ENCODE measurements at places on chromosomes 7 and 10.

- DNase-seq, result no peak
Measured at GRCh38 chr10:86200269-86200668, 166.3 kb downstream of the GRID1 start.

DNA sequence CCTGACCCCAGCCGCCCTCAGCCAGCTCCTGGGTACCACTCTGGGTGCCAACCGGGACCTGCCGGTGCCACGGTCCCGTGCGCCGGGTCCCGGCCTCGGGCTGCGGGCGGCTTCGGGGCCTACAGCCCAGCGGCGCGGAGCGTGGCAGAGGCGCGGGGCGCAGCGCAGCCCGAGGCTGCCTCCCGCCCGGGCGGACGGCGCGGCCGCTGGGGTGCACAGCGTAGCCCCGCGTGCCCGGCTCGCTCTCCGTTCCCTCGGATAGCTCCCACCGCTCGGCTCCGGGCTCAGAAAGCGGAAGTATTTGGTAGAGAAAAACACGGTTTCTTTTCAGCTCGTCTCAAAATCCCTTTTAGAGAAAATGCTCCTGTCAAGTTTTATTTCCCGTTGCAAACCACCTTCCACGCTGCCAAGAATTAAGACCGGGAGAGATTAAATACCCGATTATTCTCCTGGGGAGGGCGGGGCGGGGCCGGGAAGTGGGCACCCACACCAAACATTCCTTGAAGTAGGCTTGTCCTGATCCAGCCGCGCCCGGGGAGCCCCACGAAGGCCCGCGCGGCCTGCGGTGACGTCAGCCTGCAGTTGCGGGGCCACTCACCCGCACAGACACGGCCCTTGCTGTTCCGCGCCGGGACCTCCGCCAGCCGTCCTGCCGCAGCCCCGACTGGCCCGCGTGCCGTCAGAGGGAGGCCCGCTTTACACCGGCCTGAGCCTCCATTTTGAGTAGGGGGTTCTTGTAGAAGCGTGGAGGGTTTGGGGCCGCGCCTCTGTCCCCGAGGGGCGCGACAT lies 7.2 kb downstream of the HOXA13 start:
- no peak for DNase-seq

DNA sequence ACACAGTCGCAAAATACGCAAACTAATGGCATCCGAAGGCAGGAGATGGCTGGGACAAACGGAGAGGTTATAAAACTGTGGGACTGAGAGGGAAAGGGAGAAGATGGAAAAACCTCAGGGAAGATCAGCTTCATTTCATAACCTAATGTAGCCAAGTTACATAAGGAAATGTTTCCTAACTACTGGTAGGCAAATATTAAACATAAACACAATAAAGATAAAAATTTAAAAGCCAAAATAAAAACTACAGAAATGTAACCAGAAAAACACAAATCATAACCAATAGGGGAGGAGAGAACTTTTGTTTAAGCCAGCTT lies 13.1 kb upstream of the MNX1 start:
- no peak for DNase-seq

GRCh38 chr7:21923658-21924057 lies 22.0 kb downstream of the CDCA7L start:
- no peak for DNase-seq

DNA sequence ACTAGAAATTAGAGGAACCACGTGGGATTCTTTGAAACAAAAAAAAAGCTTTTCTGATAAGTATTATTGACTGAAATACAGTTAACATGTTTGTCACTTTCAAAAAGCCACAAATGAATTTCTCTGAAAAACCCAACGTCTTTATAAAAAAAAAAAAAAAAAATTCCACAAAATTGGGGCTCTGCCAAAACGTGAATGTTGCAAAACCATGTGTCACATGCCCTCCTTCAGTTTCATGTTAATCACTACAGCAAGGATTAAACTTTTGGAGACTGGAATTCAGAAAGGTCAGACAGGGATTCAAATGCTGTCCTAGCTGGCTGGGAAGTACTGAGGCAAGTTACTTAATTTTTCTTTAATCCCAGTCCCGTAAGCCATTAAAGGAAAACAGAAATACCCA lies 278.0 kb upstream of the KLF14 start:
- DNase-seq, result no peak

DNA sequence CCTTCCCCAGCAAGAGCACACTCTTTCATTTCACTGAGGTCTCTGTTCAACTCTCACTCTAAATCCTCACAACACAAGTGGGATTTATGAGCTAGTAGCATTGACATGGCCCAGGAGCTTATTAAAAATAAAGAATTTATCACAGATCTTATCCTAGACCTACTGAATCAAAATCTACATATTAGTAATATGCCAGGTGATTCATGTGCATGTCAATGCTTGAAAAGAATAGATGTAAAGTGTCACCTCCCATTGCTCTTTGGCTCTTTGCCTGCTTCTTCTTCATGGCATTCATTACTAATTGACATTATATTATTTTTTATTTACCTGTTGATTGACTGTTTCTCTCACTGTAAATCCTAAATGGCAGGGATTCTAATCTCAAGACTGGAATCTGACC lies 459.2 kb upstream of the LRRTM3 start:
- no peak for DNase-seq

- DNase-seq, result no peak
Measured at GRCh38 chr10:52300599-52301277, 13.3 kb upstream of the DKK1 start.

- DNase-seq, result peak; percentile 54
Measured at GRCh38 chr10:109956454-109957091, 33.3 kb upstream of the XPNPEP1 start.

DNA sequence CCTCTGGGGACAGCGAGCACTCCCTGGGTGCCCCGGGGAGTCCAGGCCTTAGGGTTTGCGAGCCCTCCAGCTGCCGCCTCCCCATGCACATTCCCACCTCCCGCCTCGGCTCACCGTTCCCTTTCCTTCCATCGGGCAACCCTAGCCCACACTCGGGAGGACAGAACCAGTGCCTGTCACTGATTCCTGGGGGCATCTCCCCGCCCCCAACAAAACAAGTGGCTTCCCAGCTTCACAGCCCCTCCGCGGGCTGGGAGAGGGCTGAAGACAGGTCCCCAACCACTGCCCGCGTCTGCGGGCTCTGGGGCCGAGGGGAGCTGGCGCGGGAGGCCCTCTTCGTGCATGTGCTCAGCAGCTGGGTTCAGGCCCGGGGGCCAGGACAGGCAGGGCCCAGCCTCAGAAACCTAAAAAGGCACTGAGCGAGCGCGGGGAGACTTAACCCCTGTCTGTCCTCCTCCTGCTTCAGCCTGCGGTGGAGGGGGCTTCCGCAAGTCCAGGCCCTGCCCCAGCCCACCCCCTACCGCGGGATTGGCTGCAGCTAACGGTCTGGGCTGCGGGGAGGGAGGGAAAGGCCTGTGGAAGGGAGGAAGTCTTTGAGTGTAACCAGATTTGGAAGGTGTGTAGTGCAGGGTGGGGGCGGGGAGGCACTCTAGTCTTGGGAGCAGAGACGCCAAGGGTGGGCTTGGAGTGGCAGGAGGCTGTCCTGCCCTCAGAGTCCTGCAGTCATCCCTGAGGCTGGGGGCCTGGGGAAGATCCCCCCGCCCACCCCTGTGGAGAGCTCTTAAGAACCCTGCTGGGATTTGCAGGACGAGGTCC lies 1.2 kb downstream of the FLNC start:
- peak; percentile 22 for DNase-seq

DNA sequence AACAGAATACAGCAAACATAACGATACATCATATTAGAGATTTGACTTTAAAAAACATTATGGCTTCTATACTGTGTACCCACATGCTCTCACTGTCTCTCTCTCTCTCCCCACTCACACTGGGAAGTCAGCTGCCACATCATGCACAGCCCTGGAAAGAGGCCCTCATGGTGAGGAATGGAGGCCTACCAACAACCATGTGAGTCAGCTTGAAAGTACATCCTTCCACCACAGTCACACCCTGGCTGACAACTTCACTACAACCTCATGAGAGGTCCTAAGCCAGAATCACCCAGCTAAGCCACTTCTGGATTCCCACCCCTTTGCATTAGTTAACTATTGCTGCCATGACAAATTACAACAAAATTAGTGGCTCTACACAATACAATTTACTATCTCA lies 23.3 kb upstream of the GPR22 start:
- peak; percentile 52 for DNase-seq

DNA sequence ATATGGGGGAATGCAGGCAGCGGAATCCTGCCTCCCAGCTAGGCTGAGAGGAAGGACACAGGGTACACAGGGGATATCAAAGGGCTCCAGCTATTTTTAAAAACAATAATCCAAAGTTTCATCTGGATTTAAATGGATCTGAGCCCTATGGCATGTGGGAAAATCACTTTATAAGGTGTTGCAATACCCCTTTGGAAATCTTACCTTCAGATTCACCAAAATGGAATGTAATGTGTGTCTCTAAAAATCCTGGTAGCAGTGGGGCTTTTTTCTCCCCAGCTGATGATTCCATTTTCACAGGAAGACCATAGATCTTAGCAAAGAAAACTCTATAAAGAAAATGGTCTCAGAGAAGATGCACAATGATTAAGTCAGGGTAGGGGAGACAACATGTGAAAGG lies 722.2 kb downstream of the PARD3 start:
- no peak for DNase-seq

GRCh38 chr10:124745673-124746072 lies 1.5 kb upstream of the FAM53B start:
- no peak for DNase-seq

DNA sequence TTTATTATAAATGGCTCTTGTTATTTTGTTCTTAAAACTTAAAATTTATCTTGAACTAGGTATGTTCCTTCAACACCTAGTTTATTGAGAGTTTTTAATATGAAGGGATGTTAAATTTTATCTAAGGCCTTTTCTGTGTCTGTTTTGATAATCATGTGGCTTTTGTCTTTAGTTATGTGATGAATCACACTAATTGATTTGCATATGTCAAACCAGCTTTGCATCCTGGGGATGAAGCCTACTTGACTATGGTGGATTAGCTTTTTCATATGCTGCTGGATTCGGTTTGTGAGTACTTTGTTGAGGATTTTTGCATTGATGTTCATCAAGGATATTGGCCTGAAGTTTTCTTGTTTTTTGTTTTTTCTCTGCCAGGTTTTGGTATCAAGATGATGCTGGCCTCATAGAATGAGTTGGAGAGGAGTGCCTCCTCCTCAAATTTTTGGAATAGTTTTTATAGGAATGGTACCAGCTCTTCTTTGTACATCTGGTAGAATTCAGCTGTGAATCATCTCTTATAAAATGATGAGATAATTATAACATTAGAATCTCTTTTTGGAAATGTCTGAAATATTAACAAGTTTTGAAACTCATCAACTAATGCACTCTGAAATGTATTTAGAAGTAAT lies 78.7 kb upstream of the AGR3 start:
- DNase-seq, result no peak

DNA sequence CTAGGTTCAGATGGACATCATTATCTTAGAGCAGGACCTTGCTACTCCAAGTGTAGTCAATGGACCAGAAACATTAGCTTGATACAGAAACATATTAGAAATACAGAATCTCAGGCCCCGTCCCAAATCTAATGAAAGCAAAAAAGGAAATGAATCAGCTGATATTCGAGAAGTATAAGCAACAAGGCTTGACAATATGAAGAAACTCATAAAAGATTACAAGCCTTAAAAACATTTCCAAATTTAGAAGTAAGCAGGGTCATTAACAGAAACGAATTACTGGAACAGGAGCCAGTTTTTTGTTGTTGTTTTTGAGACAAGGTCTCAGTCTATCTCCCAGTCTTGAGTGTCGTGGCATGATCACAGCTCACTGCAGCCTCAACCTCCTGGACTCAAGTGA lies 40.5 kb upstream of the GSAP start:
- no peak for DNase-seq

All from activated CD4-positive, alpha-beta T cell treated with anti-CD3 and anti-CD28 coated beads for 36 hours (primary cell).